ENCODE measurements at places on chromosomes 11 and 22. TPM values are rescaled to one million over a fixed set of nuclear protein-coding genes. Genes with fewer than 3 reads are reported as not detected.
A peak's percentile ranks its signal among the peaks of the same experiment; 100 is the strongest.

DNA sequence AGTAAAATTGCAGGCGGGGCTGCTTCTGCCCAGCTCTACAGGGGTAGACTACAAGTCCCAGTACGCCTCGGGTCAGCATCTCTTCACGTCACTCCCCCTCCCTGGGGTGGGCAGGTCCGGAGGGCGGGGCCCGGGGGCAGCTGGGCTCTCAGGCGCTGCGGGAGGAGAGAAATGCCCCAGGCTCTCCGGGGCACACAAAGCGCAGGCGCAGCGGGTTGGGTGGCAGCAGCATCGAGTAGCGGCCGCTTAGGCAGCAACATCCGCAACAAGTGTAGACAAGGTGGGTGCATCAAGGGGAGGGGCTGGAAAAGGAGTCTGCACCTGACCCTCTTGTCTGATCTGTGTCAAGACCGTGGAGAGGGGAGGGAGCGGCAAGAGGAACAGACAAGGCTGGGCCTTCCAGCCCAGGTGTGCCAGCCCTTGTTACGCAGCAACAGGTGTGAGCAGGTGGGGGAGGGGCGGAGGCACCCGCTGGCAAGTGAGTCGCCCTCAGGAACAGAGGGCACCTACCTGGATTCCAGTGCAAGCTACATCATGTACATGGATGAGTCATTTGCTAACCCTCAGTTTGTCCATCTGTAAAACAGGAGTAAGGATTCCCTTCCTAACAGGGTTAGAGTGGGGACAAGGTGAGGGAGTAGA is 1.2 kb downstream of the PLEKHB1 start:
- DNase-seq = peak; percentile 40

DNA sequence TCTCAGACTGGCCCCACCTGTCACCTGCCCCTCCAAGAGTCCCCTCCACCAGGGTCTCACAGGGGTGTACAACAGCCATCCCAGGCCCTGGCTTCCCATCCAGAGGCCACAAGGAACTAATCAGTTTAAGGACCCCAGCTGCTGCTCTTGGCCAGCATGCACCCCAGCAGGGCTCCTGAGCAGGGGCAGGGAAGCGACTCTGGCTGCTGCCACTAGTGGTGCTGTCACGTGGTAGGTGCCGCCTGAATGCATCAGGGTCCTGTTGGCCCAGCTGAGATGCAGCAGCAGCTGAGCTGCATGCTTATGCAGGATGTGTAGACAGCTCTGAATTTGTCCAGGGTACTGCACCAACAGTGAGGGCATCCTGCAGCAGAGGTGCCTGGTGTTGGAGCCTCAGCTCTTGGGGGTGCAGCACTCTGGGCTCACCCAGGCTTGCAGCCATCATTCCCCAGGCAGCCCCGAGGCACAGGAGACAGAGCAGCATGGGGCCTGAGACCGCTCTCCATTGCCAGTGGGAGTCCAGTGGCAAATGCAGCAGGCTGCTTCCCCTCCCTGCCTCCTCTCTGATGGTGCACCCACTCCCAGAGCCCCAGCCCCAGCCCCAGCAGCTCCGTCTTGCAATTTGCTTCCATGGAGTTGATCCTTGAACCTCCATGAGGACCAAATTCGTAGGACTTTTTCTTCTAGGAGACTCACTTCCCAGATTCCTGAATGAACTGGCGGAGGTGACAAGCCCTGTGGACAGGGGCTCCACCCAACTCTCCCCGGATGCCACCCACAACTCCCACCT is 98.7 kb downstream of the MPPED1 start:
- no peak for DNase-seq

DNA sequence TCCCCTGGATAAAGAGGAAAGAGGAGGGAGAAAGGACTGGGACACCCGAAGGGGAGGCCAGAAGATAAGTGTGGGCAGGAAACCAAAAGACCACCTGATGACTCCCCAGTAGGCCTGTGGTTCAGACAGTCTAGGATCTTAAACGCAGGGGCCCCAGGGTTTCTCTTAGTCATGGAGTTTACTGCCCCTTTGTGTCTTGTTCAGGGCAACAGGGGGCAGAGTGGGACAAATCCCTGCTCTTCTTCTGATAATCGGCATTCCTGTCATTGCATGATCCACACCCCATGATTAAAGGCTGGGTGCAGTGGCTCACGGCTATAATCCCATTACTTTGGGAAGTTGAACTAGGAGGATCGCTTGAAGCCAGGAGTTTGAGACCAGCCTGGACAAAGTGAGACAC is 4.7 kb upstream of the TMPRSS13 start:
- no peak for DNase-seq

- no peak for DNase-seq
These were observed 18.1 kb downstream of the TMPRSS13 start for GRCh38 chr11:117910941-117911655.

GRCh38 chr11:113444502-113445123 is 30.6 kb downstream of the DRD2 start:
- DNase-seq = no peak

DNA sequence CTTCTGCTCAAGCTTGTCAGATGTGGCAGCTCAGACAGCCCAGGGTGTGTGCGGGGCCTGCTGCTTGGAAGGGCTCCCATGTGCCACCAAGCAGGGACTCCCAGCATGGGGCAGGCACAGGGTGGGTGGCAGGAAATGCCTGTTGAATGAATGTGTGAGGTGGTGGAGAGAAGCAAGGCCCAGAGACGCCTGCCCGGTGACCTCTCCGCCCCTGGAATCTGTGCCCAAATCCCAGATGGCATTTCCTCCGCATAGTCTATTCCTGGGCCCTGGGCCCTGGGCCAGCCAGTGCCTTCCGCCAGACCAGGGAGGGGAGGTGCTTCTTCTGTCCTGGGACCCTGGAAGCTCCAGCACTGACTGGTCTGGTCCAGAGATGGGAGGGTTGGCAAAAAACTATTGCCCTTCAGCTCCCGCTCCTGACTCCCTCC is 3.7 kb downstream of the CST6 start:
- peak; percentile 98 for DNase-seq

DNA sequence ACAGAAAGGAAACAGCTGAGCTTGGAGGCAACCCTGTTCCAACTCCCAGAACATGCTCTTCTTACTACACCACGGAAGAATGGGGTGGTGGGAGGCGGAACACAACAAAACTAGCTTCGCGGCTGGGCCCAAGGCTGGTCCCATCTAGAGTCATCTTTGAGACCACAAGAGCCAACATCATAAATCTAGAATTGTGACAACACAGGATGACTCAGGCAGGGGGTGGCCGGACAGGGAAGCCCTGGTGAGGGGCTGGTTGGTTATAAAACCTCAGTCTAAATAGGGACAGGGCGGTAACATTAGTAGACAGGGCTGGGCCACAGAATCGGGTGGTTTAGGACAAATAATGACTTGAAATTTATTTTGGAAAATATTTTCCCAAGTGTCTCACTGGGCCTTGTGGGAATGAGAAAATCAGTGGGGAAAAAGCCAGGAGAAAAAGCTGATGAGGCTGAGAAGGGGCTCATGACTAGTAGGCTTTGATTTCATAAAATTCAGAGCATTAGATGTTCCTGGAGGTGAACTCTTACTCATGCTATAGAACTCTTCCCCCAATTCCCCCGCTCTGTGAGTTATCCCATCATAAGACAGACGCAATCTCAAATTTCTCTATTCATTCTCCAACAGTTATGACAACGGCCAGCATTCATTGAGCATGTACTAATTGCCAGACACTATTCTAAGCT is 151.8 kb upstream of the TIMP3 start:
- no peak for DNase-seq

DNA sequence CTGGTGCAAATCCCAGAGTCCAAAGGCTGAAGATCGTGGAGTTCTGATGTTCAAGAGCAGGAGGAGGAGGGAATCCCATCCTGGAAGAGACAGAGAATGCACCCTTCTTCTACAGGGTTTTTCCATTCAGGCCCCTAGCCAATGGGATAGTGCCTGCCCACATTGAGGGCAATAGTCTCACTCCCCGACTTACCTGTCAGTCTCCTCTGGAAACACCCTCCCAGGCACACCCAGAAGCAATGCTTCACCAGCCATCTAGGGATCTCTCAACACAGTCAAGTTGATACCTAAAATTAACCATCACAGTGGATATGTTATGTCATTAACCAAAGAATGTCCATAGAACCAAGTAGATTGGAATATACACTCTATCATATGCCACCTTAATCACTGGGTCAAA is 72.9 kb downstream of the FAM83F start:
- no peak for DNase-seq

GRCh38 chr22:24128631-24129262 is 52.5 kb upstream of the SUSD2 start:
- no peak for DNase-seq

DNA sequence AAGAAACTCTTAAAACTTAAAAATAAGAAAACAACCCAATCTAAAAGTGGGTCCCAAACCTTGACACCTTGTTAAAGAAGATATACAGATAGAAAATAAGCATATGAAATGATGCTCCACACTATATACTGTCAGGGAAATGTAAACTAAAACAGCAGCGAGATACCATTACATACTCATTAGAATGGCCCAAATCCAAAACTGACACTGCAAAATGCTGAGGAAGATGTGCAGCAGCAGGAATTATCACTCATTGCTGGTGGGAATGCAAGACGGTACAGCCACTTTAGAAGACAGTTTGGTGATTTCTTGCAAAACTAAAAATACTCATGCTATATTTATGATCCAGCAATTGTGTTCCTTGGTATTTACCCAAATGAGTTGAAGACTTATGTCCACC is 5.0 kb upstream of the RNF26 start:
- no peak for DNase-seq

DNA sequence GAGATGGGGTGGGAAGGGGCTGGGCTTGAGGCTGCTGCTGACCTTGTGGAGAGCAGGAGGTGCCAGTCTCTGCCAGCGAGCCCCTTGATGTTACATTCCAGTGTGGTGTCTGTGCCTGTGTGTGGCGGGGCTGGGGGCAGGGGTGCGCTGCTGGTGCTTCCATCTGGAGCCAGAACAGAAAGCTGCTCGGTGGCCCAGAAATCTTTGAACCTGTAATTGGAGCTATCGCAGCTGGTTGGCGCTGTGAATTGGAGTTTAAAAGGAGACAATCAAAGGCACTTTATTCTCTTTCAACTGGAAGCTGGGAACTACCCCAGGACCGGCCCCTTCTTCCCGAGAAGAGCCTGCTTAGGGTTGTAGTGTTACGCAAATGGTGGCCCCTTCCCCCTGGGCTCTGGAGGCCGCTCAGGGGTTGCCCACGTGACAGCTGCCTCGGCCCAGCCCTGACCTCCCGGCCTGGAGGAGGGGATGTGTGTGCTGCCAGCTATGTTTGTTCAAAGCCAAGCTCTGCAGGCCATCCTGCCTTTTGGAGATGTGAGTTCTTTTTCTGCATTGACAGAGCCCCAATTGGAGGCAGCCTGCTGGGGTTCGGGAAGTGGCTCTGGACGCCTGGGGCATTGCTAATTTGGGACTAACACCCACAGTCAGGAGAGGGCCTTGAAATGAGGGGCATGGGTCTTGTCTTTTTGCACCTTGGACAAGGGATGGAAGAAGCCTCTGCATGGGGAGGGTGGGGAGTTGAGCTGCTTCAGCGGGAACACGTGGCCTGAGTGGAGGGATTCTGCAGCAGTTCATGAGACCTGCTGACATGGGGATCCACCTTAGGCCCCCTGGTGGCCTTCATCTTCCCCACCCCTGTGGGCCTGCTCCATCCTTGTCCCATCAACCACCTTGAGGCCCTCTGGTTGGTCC is 14.0 kb upstream of the ARSA start:
- DNase-seq = no peak

DNA sequence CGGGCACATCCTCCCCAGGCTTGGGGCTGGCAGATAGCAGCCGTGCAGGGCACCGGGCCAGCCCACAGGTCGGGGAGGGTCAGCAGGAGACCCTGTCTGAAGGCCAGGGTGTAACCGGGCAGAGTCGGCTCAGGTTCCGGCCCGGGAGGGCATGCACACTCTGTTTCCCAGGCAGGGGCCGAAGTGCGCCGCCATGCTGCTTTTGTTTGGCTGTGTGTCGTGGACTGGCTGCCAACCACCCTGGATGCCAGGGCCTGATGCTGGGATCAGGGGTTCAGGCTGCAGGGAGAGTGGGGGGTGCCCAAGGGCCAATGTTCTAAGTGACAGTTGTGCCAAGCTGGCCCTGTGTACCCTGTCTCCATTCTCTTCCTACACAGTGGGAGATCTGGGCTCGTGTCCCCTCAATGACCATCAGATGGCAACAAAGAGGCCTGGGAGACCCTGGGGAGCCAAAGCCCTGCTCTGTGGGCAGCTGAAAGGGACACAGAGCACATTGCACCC is 120.9 kb upstream of the B3GAT1 start:
- DNase-seq = no peak

- no peak for DNase-seq
These were observed 96.2 kb upstream of the TEAD1 start for GRCh38 chr11:12577725-12578644.

GRCh38 chr11:47387944-47388696 is 9.8 kb upstream of the SPI1 start:
- DNase-seq = no peak

DNA sequence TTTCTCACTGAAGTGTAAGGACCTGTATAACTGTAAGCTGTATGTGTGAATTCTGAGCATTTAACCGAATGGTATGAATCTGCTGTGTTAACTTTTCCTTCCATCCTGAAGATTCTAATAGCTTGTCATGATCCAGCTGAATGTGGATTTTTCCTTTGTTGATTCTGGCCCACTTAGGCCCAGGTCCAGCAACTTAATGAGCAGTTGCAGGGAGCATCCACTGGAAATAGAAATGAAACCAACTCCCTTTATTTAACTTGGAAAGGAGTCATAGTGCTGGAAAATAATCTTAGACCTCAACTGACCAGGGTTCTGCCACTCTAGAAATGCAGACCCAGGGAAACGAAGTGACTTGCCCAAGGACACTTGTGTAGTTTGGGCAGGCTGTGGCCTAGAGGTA is 142.3 kb upstream of the MTNR1B start:
- no peak for DNase-seq

DNA sequence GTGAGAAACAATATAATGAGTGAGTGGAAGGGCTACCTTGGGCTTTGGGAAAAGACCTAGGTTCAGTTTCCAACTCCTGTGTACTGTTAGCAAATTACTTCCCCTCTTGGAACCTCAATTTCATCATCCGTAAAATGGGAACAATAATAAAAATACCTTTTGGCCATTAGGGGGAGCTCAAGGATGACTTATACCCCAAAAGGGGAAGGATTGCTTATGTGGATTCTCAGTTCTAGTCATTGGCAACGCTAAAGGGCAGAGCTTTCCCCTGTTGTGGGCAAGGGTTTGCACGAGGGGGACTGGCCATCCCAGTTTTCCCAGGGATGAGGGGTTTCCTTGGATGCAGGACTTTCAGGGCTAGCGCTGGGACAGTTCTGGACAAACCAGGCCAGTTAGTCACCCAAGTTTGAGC is 3.1 kb upstream of the COMMD9 start:
- no peak for DNase-seq

KCNJ1 gene
- total RNA-seq = not detected

SOX6 gene
- not detected for total RNA-seq

RASL10A gene
- not detected for total RNA-seq

SSTR3 gene
- total RNA-seq = not detected

TTC36 gene
- not detected for total RNA-seq

RIMBP3B gene
- 1.3 TPM for total RNA-seq
